NCI-H1694 treated with DMSO at 0.1 percent for 48 hours (cell line): ENCODE measurements at places on chromosomes 16 and 17.

- DNase-seq, result no peak
Measured at GRCh38 chr16:79137426-79137939, 463.1 kb downstream of the MAF start.

DNA sequence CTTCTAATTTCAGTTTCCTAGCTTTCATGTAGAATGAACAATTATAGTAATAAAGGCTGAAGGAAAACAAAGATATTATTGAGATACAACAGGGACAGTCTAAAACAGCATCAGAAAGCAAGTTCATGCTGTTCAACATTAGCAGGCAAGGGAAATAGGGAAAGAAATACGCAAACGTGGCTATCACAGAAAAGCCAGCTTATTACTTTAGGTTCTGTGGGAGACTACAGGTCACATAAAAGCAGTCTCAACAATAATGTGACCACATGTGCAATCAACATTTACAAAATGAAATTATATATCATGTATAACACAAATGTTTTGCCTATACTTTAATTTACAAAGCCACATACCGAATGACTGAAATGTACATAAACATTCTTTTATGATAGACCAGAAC, 4.9 kb upstream of the TRIM37 start:
- DNase-seq, result no peak

DNA sequence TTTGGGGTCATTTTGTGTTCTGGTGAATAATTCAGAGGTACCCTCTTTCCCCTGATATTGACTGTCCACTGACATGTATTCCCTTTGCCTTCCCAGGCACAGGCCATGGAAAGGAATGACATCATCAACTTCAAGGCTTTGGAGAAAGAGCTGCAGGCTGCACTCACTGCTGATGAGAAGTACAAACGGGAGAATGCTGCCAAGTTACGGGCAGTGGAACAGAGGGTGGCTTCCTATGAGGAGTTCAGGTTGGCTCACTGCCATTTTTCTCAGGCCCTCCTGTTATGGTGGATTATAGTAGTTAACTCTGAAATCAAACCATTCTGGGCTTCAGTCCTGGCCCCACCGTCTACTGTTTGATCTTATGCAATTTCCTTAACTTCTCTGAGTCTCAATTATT, 1.6 kb upstream of the EFTUD2 start:
- peak; percentile 86 for DNase-seq

GRCh38 chr16:48831076-48831722, 221.2 kb upstream of the N4BP1 start:
- peak; percentile 30 for DNase-seq

DNA sequence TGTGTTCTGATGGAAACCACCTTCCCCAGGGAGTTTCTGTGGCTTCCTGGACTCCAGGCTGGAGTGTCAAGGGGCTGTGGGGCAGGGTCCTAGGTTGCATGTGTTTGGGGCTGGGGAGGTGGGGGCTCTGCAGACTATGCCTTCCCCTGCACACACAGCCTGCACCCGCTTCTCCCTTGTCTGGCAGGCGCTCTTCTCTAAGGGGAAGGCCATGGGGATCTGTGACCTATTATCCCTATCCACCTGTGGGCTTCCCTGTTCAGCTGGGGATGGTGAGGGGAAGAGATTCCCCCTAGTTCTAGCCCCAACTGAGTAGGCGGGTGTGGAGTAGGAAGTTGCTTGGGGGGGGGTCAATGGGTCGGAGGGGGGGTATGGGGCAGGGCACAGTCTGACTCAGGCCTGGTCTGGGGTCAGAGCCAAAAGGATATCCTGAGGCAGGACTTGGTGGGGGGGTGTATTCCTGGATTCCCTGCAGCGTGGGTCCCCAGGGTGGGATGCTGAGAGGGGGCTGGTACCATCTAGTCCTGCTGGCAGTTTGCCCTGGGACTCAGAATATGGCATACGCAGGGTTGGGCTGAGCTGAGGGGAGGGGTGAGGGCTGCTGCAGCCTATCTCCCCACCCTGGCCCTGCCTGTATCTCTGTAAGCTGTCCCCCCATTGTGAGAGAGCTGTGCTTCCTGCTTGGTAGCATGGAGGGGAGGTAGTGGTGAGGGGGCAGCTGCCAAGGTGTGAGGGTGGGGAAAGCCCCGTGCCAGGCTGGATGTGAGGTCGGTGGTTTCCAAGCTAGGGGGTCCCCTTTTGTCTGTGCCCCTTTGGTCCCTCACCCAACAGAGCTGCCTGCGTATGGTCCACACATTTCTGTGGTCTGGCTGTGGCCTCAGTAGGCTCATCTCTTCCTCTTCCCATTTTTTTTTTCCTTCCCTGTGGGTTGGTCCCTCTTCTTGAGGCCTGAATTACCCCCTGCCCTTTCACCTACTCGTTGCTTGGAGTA, 14.7 kb downstream of the RARA start:
- DNase-seq, result no peak

GRCh38 chr16:674968-675883, at the start of gene RHBDL1:
RHBDL1 (plus strand) TSS chr16:675671; CDS start chr16:675791, 120 bp downstream.
- DNase-seq, result no peak

DNA sequence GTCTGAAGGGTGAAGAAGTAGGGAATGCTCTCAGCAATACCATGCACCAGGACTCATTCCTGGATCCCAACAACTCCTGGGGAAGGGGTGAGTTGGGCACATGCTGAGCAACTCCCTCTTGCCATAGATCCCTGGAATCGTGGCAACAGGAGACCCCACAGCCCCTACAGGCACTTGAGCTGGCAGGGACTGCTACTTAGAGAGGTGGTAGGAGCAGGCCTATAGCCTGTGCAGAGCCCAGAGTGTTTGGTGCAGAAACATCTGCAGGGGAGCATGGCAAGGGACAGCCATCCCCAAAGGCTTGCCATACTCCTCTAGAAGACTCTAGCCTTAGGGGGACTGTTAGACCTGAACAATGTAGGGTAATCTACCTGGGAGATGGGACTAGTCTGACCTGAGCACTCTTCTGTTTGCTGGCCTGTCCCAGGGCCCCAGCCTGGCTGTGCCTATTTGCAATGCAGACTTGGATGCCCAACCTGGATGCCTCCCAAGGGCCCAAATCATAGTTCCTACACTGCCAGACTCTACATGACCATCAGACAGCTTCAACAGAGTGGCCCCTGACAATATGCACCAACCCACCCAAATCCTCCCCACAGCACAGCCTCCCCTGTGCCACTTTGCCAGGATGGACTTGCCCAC, 568.6 kb upstream of the KIF2B start:
- no peak for DNase-seq

DNA sequence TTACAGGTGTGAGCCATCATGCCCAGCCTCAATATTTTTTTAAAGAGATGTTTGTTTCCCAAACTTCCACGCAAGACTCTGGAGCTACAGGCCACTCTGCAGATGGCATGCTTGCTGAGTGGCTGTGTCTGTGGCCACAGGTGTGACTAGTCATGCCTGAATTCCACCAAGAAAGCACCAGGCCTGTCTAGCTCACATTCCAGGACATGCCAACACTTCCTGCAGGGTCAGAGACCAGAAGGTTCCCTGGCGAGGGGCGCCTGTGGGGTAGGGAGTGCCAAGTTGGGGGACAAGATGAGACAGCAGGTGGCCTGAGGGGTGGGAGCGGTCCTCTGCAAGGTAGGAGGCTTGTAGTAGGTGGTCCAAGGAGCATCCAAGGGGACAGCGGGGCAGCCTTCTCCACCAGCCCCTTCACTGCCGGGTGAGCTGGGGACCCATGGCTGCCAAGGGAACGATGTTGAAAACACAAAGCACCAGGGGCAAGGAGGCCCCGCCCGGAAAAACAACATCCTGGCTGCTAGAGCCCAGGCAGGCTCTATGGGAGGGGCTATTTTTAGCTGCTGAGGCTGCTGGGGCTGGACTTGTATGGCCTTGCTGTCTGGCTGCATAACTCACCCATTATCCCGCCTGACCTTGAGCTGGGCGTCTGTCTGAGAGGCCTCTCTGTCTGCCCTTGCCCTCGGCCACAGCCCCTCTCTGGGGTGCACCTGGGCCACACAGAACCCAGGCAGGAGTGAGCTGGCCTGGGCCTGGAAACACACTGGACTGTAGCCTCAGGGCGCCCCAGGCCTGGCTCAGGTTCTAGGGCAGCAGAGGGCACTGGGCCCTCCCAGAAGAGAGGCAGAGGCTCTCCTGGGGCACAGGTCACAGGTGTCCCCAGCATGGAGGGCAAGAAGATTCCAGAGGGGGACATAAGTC, 5.7 kb downstream of the TRIM47 start:
- DNase-seq, result no peak

- no peak for DNase-seq
Measured at GRCh38 chr17:63095879-63096278, 129.8 kb downstream of the TANC2 start.

- no peak for DNase-seq
Measured at GRCh38 chr16:30570636-30571444, 674 bp downstream of the ZNF688 start.

DNA sequence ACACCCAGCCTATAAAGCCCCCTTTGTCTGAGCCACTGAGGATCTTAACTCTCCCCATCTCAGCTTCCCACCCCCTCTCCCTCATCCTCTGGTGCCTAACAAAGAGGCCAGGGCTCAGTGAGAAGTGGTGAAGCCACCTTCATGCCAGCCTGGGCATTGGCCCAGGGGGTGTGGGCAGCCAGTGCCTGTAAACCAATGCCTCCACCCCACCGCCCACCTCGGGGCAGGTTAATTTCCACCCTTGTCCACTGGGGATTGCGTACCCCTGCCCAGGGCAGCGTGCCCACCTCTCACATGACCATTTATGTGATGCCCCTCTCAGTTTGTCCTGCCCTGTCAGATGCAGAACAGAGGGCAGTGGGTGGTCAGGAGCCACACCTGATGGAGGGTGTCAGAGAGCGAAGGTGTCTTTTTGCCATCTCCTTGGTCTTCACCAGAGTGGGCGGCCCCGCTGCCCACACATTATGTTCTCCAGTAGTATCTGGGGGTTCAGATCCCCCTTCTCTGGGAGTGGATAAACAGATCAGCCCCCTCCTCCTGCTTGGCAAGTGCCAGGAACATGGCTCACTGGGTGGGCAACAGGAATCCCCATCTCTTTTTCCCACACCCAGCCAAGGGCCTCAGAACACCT, 10.1 kb upstream of the ARHGAP23 start:
- no peak for DNase-seq

- DNase-seq, result no peak
Measured at GRCh38 chr16:4641895-4642294, 17.3 kb downstream of the MGRN1 start.

- DNase-seq, result no peak
Measured at GRCh38 chr16:87855852-87856715, 13.2 kb downstream of the SLC7A5 start.

DNA sequence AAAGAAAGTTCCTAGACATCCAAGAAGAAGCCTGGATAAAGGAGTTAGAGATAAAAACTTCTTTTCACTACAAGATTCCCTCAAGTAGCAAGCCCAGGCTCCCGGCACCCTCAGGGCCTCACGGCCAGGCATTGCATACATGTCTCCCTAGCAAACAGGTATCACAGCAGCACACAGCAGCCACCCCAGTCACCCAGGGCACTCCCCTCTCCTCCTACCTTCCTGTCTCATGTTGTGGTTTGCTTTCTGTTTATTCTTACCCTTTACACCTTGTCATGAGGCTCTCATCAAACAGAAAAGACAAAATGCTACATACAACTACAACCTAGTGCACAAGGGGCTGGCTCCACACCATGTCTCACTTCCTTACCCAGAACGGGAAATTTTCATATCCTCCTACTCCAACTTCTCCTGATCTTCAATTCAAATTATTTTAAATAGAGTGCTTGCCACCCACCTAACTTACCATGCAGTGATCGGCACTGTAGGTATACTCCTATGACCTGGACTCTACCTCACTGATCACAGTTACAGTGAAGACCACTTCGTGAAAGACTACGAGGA, 42.7 kb downstream of the XPO6 start:
- no peak for DNase-seq

DNA sequence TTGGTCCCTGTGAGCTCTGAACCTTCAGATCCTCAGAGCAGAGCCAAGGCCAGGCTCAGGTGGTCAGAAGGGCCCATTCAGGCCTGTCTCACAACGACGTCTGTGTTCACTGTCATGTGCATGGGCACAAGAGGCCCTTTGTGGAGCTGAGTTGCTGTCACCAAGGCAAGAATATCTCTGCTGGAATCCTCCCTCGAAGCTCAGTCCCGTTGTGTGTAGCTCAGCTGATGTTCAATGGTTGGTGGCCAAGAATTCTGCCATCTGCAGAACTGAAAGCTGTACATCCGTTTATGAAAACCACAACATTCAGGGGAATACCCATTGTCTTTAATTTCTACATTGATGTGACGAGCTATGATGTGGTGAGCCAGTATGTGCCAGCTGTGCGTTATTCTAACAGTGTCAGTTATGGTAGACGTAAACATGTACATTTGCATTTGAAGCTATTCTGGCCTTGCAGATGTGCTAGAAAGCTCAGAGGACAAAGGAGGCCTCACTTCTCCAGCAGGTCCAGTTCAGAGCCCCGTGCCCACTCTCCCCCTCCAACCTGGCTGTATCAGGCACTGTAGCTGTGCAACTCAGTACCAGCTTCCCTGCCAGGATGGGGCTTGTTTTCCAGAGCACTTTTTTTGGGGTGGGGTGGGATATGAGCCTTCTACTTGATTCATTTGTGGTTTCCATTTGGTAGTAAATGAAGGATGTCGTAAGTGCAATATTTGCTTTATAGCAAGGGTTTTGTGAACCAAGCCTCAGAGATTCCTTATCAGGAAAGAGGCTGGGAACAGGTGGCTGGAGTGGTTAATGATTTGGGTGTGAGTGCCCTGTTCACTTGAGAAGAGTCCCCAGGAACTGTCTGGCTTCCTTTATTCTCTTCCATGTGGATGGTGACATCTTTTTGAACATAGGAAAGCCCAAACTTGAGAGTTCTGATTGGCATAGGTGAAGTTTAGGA, 56.1 kb downstream of the B9D1 start:
- DNase-seq, result no peak
